ENCODE measurements at places on chromosomes 5 and 9. TPM values are rescaled to one million over a fixed set of nuclear protein-coding genes. Genes with fewer than 3 reads are reported as not detected.

DNA sequence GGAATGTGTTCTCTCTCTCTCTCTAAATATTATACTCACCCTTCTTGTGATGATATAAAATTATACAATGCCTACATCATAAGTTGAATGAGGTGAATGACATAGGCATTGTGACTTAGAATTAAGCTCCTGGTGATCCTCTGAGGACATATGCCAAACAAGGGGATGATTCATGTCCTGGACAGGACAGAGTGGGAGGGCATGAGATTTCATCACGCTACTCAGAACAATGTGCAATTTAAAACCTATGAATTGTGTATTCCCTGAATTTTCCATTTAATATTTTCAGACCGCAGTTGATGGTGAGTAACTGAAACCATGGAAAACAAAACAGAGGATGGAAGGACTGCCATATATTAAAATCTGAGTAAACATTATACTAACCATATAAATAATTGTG lies 782.2 kb upstream of the NUDT12 start:
- no peak for DNase-seq

HTR4 gene
- not detected for polyA plus RNA-seq

IRX1 gene
- 0.15 TPM for polyA plus RNA-seq

MZB1 gene
- polyA plus RNA-seq = not detected

RICTOR gene
- polyA plus RNA-seq = 11.9 TPM

DNA sequence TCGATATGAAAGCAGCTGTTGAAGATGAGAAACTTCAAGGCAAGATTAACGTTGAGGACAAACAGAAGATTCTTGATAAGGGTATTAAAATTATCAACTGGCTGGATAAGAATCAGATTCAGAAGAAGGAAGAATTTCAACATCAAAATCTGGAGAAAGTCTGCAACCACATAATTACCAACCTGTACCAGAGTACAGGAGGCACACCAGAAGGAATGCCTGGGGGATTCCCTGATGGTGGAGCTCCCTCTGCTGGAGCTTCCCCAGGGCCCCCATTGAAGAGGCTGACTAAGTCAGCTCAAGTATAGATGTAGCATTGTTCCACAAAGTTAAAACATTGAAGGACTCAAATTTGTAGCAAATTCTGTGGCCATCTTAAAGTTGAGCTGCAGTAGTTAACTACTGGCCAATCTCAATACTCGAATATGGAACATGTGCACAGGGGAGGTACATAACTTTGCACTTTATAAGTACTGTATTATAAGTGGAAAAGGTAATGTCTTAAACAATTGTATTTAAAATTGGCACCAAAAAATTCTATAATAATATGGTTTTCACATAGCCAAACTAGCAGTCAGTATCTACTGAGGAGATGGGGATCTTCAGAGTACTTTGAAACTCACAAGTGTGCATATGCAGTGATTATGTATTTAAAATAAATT lies 237.5 kb downstream of the CHSY3 start:
- DNase-seq = no peak
